ENCODE measurements at places on chromosomes 12 and 14.

DNA sequence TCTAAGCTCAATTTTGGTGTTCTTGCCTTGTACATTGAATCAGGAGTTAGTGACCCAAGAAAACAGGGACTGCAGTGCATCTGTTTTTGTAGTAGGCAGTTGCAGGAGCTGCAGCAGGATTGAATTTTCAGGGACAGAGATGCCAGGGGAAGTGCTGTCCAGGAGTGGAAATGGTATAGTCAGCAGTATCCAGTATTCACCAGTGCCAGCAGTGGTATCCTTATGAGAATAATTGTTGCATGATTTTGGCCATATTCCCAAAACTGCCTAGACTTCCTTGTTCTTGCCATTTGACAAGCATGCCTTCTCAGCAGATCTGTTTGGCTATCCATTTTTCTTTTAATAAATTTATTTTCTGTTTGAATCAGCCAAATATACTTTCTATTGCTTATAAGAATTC, 18.6 kb upstream of the ABCD2 start:
- H3K27ac ChIP-seq = no peak overlapping the region
- no peaks in the 10 kb centered on the region for H3K4me1 ChIP-seq
- no peak for DNase-seq
- H3K4me3 ChIP-seq = no peak overlapping the region
- no peaks in the 10 kb centered on the region for H3K36me3 ChIP-seq
- H3K27me3 ChIP-seq = no peaks in the 10 kb centered on the region

GRCh38 chr12:74732826-74733225, 195.2 kb downstream of the ATXN7L3B start:
- peak; percentile 30 for DNase-seq
- H3K36me3 ChIP-seq = no peaks in the 10 kb centered on the region
- no peak overlapping the region for H3K4me3 ChIP-seq
- no peaks in the 10 kb centered on the region for H3K4me1 ChIP-seq
- H3K27me3 ChIP-seq = no peaks in the 10 kb centered on the region

DNA sequence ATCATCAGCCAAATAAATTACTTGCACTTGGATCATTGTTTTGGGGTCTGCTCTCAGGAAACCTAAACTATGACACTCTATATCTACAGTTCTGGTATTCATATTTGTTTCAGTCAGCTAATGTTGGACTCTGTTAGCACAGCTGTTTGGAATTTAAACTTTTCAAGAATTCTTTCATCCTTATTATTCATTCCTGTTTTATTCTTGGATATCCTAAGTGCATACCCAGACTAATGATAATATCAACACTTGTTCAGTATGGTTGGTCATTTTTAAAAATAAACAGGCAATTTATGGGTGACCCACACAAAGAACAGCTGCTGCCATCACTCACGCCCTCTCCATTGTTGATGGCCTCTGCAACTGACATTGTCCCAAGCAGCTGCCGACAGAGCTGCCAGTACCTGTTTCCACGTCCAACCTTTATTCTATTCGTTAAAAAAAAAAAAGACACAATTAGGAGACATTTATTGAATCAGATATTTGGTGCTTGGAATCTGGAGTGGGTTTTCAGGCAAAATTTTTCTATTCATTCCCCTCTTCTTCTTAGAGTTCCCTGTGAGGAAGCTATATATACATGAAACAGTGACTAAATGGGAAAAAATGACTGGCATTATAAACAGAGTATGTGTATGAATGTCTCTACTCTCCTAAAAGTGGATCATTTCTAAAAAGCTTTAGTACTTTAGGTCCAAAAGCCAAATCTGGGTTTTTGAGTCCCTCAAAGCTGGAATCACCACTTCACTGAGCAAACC, 252.1 kb upstream of the NAV3 start:
- H3K4me3 ChIP-seq = no peak overlapping the region
- no peaks in the 10 kb centered on the region for H3K4me1 ChIP-seq
- no peak overlapping the region for H3K27ac ChIP-seq
- DNase-seq = no peak
- H3K27me3 ChIP-seq = no peaks in the 10 kb centered on the region

DNA sequence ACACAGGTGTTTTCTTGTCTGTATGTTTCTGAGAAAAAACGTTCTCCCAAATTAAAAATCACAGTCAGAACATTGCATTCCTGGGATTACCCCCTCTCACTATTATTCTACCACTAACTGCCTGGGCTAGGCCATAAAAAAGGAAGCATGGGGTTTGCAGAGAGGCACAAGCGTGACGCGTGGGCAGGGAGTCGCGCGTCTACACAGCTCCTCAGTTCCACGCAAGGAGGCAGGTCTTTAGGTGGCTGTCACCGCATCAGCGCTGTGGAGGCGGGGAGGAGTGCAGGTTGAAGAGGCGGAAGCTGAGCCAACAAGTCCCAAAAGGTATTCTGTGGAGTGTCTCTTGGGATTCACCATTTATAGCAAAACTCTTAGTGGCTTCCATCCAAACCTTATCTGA, 109.9 kb downstream of the RIMBP2 start:
- no peaks in the 10 kb centered on the region for H3K36me3 ChIP-seq
- H3K27me3 ChIP-seq = no peaks in the 10 kb centered on the region
- no peak overlapping the region for H3K4me3 ChIP-seq
- peaks cover 2% of the 10 kb centered on the region for H3K4me1 ChIP-seq
- no peak for DNase-seq

GRCh38 chr14:55279384-55279783, 8.2 kb downstream of the FBXO34 start:
- no peak for DNase-seq
- H3K36me3 ChIP-seq = no peaks in the 10 kb centered on the region
- peaks cover 11% of the 10 kb centered on the region for H3K4me1 ChIP-seq
- no peaks in the 10 kb centered on the region for H3K27me3 ChIP-seq
- H3K4me3 ChIP-seq = no peak overlapping the region

- H3K36me3 ChIP-seq = no peaks in the 10 kb centered on the region
- no peak overlapping the region for H3K27ac ChIP-seq
- no peak overlapping the region for H3K4me3 ChIP-seq
- no peaks in the 10 kb centered on the region for H3K4me1 ChIP-seq
Observed at GRCh38 chr14:26174395-26174794, 423.4 kb downstream of the NOVA1 start.

GRCh38 chr12:72602581-72602980, 330.4 kb downstream of the TRHDE start:
- no peaks in the 10 kb centered on the region for H3K36me3 ChIP-seq
- no peak overlapping the region for H3K4me3 ChIP-seq
- H3K27ac ChIP-seq = no peak overlapping the region
- no peaks in the 10 kb centered on the region for H3K27me3 ChIP-seq
- DNase-seq = no peak

DNA sequence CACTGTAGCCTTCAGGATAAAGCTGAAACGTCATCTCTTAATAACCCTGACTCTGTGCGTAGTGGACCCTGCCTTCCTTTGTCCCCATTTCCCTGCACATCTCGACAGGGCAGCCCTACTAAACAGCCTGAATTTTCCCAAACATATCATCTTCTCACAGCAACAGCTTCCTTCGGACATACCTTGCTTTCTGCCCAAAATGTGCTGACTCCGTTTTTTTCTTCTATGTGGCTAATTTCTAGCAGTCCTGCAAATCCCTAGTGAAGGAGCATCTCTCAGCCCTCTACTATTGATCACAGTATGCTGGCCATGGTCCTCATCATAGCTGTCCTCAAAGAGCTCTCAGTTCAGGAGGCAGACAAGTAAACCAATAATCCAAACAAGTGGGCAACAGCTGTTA, 53.1 kb upstream of the PCED1B start:
- H3K27ac ChIP-seq = no peak overlapping the region
- no peaks in the 10 kb centered on the region for H3K4me1 ChIP-seq
- no peak overlapping the region for H3K4me3 ChIP-seq
- H3K36me3 ChIP-seq = no peaks in the 10 kb centered on the region
- H3K27me3 ChIP-seq = no peaks in the 10 kb centered on the region

- H3K27ac ChIP-seq = no peak overlapping the region
- H3K36me3 ChIP-seq = no peaks in the 10 kb centered on the region
- no peaks in the 10 kb centered on the region for H3K4me1 ChIP-seq
- no peak for DNase-seq
- no peaks in the 10 kb centered on the region for H3K27me3 ChIP-seq
Observed at GRCh38 chr12:68953536-68953935, 20.6 kb upstream of the CPM start.

- H3K36me3 ChIP-seq = no peaks in the 10 kb centered on the region
- DNase-seq = no peak
- no peak overlapping the region for H3K4me3 ChIP-seq
Observed at GRCh38 chr12:31227401-31227981, 98.5 kb downstream of the SINHCAF start.

DNA sequence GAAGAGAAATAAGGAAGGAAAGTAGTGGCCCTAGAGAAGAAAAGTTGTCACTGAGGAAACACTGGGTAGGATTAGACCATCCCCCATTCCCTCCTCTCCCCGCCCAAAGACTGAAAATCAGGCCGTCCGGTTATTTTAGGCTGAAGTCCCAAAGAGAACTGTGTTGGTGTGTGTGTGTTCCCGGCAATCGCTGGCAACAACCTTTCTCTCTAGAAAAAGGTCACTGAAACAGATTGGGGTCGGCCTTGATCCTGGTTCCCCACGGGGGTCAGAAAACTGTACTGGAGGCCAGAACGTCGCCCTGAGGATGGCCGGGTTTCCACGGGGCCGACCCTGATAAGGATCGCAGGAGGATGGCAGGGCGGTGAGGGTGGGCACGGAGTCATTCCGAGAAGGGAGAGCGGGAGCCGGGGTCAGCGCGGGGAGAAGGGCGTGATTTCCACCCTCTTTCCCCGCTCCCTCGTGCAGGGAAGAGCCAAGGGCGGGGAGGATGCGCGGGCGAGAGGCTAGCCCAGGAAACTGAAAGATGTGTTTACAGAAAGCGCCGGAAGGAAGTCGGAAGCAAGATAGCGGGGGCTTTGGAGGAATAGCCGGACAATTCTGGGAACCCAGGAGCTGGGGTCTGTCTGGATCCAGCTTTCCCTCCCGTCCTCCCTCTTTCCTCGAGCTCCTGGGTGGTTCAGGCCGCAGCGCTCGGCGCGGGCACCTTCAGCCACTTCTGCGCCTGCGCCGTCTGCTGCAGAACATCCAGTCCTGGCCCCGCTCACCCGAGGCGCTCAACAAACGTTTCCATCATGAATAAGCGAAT, 25.3 kb upstream of the SPTLC2 start:
- no peaks in the 10 kb centered on the region for H3K4me1 ChIP-seq
- no peak for DNase-seq
- H3K27me3 ChIP-seq = no peaks in the 10 kb centered on the region
- no peak overlapping the region for H3K4me3 ChIP-seq

DNA sequence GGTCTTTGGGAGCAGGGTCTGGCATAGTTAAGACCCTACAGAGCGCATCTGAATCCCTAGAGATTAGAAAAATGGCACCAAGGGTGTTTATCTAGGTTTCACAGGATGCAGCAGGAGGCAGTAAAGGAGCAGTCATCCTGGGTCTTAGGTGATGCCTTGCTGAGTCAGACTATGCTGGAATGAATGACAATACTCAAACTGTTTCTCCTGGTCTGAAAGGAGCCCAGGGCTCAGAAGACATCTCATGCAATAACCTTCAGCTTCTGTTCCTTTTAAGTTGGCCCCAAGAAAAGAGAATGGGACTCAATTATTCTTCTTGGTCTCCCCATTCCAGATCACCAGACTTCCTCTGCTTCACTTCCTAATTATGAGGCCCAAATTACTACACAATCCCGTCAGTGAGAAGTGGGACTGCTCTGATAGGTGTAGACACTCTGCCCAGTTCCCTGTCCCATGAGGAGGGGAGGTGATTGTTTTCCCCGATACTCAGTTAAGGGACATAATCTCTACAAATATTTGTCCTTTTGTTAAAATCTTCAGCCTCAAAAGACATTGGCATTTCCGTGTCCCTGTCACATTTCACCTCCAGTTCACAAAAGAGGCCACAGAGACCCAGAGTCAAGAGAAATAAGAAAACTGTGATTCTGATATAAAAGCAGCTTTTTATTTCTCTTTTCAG, 14.8 kb upstream of the APOF start:
- H3K4me3 ChIP-seq = no peak overlapping the region
- DNase-seq = peak; percentile 74
- H3K36me3 ChIP-seq = no peaks in the 10 kb centered on the region
- H3K4me1 ChIP-seq = no peaks in the 10 kb centered on the region
- H3K27me3 ChIP-seq = no peaks in the 10 kb centered on the region

- H3K36me3 ChIP-seq = no peaks in the 10 kb centered on the region
- H3K27ac ChIP-seq = no peak overlapping the region
- no peak overlapping the region for H3K4me3 ChIP-seq
- no peaks in the 10 kb centered on the region for H3K27me3 ChIP-seq
Observed at GRCh38 chr12:109766251-109766778, 52.7 kb downstream of the FAM222A start.

DNA sequence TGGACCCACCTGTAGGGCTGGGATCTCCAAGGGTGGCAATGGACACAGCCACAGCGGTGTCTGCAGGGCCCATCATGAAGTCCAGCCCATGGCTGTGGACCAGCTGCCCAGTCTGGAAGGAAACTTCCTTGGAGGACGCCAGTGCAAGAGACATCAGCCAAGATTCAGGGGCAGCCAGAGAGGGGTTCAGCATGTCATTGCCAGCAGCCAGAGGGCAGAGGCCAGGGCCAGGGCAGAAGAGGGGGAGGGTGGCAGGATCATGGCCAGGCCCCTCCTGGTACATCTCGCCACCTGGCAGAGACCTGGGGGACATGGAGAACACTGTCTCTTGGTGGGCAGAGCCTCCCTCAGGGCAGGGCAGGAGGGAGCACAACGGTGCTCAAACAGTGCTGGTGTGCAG, 10.2 kb downstream of the ANHX start:
- no peaks in the 10 kb centered on the region for H3K36me3 ChIP-seq
- DNase-seq = no peak
- H3K4me1 ChIP-seq = no peaks in the 10 kb centered on the region
- H3K27ac ChIP-seq = no peak overlapping the region
- H3K27me3 ChIP-seq = no peaks in the 10 kb centered on the region

DNA sequence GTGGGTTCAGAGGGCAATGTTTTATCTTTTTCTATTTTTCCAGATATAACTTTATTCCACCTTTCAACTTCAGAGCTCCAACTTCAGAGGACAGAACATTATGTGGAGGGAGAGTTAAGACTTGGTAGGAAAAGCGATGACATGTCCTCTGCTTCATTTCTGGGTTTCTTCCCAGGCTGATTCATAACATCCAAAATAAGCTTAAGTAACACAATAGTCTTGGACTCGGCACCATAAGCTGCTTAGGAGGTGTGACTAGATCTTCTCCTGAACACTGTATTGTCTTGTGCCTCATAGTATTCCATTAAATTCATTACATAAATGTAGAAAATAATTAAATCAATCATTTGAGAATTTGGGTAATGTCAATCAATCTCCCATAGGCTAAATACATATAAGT, 95.5 kb upstream of the PDE3A start:
- no peak overlapping the region for H3K4me3 ChIP-seq
- H3K36me3 ChIP-seq = no peaks in the 10 kb centered on the region
- no peaks in the 10 kb centered on the region for H3K27me3 ChIP-seq
- no peak for DNase-seq

DNA sequence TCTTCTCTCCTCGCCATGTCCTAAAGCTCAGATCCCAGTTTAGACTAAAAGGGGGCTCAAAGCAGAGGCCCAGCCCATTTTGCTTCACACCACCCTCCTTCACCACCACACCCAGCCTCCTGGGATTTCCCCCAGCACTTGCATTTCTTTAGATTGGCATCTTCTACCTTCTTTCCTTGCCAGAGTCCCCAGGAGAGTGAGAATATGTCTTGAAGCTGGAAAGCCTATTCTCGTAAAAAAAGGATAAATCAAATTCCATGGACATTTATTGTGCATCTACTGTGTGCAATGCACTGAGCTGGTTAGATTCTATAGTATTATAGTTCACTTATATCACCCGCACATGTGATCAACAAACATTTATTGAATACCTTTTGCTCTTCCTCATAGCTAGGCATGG, 10.2 kb downstream of the FBXW8 start:
- H3K4me1 ChIP-seq = peaks cover 3% of the 10 kb centered on the region
- H3K4me3 ChIP-seq = no peak overlapping the region
- DNase-seq = no peak

Data from mesendoderm (in vitro differentiated cells).